Activated CD8-positive, alpha-beta memory T cell treated with anti-CD3 and anti-CD28 coated beads, Interleukin-2, amount 50 U/mL, for 4 hours (primary cell): ENCODE measurements at places on chromosomes 3 and 15.

DNA sequence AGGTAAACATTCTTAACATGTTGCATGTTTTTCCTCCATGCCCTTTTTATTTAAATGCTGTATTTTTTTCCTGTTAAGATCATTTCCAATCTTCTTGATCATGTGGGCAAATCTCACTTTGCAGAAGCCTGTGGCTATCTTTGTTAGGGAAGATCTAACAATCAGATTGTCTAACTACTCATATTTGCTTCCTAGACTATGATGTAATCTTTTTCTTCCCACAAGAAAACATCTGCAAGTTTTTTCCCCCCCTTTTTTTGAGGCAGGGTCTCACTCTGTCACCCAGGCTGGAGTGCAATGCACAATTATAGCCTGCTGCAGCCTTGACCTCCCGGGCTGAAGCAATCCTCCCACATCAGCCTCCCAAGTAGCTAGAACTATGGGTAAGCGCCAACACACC is 15.0 kb upstream of the LMOD3 start:
- no peak for DNase-seq

GRCh38 chr3:114034211-114034610 is 22.1 kb downstream of the CCDC191 start:
- DNase-seq = no peak

- no peak for DNase-seq
These were observed 151.4 kb downstream of the RPLP1 start for GRCh38 chr15:69604072-69604411.

DNA sequence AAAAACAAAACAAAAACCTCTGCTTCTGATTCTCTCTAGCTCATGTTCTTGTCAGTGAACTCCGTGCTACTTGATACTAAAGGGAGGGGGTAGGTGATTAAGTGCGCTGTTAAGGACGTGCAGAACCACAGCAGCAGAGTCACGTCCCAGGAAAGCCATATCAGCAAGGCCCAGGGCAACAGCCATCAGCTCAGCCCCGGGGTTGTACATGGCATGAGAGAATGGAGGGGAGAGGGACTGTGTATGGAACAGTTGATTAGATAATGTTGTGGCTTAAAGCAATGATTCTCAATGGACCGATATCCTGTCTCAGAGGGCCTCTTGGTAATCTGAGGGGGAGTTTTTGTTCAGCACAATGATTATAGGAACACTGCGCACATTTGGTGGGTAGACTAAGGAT is 27.6 kb downstream of the C2CD4A start:
- no peak for DNase-seq

DNA sequence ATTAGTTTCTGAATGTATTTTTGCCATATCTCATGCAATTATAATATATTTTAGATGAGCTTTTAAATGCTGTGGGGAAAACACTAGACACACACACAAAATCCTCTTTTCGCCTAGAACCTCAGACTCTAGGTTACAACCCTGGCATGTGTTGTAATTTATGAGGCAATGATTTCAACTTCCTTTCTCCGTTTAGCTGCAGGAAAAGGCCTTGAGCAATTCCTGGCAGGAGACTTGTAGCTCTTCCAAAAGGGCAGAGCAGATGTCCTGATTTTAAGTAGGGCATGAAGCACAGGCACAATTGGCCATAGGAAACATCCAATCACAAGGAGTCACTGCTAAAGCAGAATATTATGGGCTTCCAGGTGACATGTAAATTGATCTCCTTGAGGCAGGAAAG is 82.0 kb downstream of the GPR156 start:
- no peak for DNase-seq

- no peak for DNase-seq
These were observed 53.9 kb upstream of the HERC1 start for GRCh38 chr15:63887630-63888029.

GRCh38 chr15:26867200-26868007 is 542 bp downstream of the GABRA5 start:
- no peak for DNase-seq

DNA sequence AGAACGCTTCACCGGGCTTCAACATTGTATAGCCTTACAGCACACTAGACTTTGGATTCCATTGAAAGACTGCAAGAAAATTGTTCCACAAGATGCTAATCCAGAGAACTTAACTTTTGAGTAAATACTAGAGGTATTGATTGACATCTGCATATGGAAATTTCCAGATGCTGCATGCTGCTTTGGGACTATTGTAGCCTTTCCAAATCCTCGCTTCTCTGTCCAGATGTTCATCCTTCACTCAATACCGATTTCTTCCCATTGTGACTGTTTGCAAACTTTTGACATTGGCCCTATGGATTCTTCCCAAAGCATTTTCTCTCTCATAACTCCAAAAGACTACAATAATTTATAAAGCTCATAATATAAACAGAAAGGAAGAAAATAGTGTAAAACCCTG is 41.4 kb downstream of the COL6A6 start:
- no peak for DNase-seq

DNA sequence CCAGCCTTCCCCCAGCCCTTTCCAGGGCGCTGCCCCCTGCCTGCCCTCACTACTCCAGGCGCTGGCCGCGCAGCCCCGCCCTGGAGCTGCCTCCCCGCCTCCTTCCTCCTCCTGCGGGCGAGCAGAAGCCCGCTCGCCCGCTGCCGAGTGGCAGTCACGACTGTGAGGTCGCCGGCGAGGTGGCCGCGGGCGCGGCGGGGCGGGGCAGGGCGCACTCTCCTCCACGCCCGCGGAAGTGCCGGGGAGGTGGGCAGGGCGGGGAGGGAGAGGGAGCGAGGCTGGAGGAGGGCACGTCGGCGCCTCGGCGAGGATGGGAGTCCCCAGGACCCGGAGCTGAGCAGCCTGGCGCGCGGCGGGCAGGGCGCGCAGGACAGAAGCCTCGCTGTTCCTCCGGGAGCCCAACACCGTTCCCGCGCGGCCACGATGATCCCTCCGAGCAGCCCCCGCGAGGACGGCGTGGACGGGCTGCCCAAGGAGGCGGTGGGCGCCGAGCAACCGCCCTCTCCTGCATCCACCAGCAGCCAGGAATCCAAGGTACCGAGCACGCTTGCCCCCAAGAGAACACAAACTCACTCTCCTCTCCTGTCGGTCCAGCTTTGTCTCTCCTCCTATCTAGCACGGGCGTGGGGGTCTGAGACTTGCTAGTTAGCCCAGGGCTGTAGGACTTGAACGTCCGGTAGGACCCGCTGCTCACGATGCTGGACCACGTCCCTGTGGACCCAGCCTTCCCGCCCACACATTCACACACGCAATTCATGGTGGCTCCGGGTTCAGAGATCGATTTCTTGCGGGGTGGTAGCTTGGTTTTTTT is at the start of gene STAC:
STAC (plus strand) TSS at position 284 of the 811 bp plus-strand sequence; CDS start at position 424, 140 bp downstream.
- DNase-seq = no peak

DNA sequence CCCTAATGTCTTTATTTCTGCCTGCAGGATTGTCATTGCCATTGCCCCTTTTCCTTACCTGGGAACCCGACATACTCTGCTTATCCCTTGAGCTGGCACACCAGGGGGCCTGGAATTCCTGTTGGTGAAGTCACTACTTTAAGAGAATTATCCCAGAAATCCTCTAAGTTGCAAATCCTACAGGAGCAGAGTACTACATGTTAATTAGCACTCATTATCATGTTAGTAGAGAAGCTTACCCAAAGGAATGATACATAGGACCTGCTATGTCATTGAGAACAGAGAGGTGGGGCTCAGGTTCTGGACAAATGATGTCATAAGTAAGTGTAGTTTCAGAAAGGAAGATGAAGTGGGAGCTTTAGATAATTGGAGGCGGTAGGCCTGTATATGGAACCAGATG is 27.4 kb downstream of the SCG5 start:
- DNase-seq = no peak

GRCh38 chr3:153003441-153003840 is 158.6 kb upstream of the RAP2B start:
- no peak for DNase-seq

DNA sequence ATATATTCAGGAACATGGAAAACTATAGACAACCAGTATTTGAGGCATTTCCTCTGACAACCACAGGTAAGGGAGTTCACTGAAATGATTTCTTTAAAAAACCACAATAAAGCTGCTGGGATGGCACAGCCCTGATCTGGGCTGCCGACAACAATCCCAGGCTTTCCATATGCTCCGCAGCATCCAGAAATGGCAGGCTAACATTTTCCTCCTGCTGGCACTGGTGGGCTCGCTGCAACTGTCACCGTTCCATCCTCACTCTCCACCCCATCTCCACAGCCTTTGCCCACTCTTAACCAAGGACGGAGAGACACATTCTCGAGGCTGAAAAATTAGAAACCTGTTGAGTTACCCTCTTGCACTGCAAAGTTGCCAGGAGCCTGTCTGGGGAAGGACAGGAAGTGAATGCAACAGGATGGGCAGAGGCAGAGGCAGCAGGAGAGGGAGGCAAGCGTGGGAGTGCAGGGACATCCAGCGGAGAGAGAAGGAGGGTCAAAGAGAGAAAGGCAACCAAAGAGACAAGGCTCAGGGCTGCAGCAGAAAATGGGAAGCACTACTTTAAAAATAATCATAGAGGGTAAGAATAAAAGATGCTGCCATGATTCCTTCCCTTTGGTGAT is 79.0 kb upstream of the ARRDC4 start:
- no peak for DNase-seq

- DNase-seq = no peak
These were observed 221.8 kb downstream of the FMN1 start for GRCh38 chr15:32972686-32973085.

DNA sequence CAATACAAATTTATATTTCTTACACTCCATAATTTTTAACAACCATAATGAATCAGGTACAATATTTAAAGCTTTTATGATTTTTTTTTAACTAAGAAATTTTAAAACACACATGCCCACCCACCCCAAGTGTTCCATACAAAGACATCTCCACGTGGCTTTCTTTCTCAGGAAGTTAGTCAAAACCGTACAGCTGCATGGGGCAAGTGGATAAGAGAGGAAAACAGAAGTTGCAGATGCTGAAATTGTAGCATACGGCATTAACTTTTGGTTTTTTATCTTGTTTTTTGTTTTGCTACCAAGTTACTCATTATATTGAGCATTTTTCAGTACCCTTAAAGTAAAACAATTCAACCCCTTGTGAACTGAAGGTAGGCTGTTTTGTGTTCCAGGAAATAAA is 14.8 kb downstream of the GNB4 start:
- DNase-seq = no peak
